ENCODE measurements at places on chromosomes 16 and 17. TPM values are rescaled to one million over a fixed set of nuclear protein-coding genes. Genes with fewer than 3 reads are reported as not detected.

DNA sequence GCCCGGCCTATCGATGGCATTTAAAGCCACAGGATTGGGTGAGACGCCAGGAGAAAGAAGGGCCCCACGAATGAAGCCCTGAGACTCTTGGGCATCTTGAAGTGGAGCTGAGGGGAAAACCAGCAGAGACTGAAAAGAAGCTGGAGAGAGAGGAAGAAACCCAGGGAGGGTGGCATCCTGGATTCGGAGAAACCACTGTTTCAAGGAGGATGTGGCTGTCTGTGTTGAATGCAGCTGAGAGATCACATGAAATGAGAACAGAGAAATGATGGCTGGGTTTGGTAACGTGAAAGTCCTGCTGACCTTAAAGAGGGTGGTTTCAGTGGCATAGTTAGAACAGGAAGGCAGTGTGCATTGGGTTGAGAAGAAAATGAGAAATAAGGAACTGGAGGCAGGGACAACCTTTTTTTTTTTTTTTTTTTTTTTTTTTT lies 3.8 kb downstream of the TNFSF12 start:
- no peak for DNase-seq

DNA sequence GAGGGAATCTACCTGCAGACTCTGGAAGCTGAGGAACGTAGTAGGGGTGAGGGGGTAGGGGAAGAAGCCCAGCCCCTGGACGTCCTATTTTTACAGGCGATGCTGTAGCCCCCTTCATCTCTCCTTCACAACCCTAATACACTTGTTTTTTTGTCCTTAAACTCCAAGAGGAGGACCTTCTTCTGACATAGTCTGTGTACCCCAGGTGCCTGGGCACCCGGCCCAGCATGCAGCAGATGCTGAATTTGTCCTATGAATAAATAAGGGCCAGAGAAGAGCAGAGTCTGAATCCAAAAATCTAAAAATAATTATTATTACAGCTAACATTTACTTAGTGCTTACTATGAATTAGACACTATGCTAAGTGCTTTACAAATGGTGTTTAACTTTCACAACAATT lies 5.1 kb downstream of the KIF18B start:
- no peak for DNase-seq

DNA sequence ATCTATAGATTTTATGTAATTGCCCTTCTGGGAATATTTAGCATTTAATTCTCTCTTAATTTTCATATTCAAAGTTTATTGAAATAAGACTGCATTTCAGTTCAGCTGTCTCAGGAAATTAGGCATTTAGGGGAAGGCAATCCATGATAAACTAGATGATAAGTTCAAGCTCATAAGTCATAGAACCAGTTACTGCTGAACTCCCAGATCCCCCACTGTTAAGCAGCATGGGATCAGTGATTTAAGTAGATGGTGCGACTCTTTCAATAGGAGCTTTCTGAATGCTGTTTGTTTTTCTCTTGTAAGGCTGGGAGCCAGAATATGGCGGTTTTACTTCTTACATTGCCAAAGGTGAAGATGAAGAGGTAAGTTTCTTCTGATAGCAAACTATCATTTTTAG lies 23.8 kb downstream of the OGFOD1 start:
- no peak for DNase-seq

DNA sequence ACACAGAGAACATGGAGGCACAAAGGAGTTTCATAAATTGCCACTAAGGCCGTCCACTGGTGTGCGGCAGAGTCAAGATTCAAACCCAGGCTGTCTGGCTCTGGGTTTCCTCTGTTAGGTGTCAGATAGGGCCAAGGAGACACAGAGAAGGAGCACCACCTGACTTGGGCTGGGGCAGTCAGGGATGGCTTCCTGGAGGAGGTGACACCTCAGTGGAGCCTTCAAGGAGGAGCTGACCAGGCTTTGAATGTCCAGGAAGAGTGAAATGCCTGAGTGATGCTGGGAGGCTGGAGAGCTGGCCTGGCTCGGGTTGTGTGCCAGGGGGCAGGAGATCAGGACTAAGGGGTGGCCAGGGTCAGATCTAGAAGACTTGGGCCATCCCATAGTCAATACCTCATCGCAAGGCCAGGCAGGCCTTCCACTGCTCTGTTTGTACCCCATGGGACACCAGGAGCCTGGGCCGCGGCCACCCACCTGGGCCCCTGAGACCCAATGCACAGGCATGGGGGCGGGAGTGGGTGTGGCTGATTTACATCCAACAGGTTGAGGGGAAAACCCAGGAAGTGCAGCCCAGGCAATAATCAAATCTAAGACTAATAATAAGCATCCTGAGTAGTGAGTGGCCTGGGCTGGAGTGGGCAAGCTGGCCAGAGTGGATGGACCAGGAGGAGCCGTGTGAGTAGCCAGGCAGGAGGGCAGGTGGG lies 73.7 kb downstream of the USP22 start:
- DNase-seq, result no peak

- no peak for DNase-seq
Measured at GRCh38 chr16:75062976-75063346, 53.6 kb downstream of the LDHD start.

Gene NLRC3
- polyA plus RNA-seq, result 0.38 TPM

Gene HYDIN
- polyA plus RNA-seq, result 0.38 TPM

Gene TBC1D28
- not detected for polyA plus RNA-seq

Gene NPIPA8
- 41.6 TPM for polyA plus RNA-seq

Gene BEAN1
- polyA plus RNA-seq, result 0.13 TPM

Data from aorta (tissue), 5 donors.